ENCODE measurements at places on chromosomes 4 and X.

DNA sequence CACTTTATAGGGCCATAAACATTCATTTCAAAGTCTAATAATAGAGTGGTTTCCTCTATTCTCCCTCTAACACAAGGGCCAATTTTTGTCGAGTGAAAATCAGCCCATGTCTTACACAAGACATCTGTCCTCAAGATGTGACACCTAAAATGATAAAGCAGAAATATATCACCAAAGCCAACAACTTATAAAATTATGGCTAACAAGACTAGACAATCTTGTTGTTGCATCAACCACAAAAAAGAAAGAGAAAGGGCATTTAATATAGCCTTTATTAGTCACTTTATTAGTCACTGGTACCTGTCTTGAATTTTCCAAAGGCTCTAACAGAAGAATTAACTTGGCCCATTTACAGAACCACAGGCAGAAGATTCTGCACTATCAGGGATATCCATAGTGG lies 161.6 kb downstream of the SMIM20 start:
- no peak for DNase-seq

DNA sequence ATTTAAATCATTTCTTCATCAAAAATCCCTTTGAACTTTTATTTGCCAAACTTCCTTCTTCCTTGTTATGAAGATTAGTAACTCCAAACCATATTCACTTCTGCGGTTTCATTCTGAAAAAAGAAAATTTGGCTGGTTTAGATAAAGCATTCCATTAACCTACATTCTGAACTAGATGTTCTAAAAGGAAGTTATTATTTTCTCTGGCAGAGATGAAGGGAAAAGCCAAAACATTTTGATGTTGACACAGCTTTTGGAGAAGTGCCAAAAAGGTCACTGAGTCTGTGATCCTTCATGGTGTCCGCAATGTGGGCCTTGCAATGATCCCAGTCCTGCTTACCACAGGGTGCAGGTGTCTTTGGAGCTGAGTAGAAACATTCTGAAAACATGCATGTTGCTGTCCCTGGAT lies 36.0 kb downstream of the CXCL8 start:
- no peak for DNase-seq

- no peak for DNase-seq
These were observed 158.1 kb upstream of the TENM3 start for GRCh38 chr4:182085051-182085480.

- no peak for DNase-seq
These were observed 239.3 kb downstream of the CRLF2 start for GRCh38 chrX:973010-973632.

DNA sequence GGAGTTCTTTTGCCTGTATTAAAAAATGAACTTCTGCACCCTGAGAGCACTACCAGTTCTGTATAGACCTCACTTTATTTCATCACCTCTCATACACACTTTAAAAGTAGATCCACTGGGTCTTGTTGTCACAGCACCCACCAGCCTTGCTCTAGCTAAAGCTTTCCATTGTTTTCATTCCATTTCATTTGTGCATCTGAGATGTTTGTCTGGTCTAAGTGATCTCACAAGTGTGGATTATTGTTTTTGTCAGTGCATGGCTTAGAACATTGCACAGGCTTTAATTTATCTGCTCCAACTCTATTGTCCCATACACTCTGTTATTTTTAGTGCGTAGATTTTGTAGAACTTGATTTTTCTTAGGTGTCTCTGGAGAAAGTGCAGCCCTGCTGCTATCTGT lies 1157.5 kb upstream of the PABPC4L start:
- no peak for DNase-seq

GRCh38 chr4:151035911-151036310 lies 20.8 kb upstream of the LRBA start:
- DNase-seq = no peak

GRCh38 chr4:107736924-107737448 lies 17.0 kb upstream of the PAPSS1 start:
- DNase-seq = no peak

DNA sequence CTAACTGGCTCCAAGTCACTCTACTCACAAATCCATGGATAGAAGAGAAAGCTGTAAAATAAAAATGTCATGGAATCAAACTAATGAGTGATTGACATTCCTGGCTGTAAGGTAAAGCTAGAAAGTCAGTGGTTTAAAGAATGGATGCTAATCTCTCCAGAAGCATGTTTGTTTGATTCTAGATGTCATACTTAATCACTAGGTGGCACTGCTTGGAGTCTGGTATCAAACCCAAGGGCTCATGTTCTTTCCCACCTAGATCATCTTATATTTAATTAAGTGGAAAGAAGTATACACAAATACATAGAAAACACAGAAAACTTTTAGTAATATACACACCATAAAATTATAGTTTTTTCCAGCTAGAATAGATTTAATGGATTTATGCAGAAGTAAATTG lies 2666.6 kb downstream of the PCDH7 start:
- no peak for DNase-seq

GRCh38 chr4:7581477-7581876 lies 146.7 kb upstream of the PSAPL1 start:
- DNase-seq = no peak

DNA sequence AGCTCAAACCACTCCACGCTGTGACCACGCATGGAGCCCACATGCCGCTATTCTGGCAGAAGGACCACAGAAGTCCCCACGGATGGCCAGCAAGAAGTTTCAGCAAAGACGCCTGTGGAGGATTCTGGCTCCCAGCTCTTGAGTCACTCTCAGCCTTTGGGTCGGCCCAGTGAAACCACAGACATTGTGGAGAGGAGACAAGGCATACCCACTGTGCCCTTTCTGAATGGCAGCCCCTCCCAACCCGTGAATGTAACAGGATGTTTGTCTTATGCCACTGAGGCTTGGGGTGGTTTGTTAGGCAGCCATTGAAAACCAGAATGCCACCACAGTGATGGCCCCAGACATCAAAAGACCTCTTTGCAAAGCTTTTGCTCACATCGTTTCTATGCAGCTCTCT lies 42.7 kb downstream of the ABLIM2 start:
- DNase-seq = no peak

- DNase-seq = no peak
These were observed 14.1 kb upstream of the CXCL6 start for GRCh38 chr4:73822389-73822788.

GRCh38 chr4:186688150-186688943 lies 35.3 kb downstream of the FAT1 start:
- no peak for DNase-seq

GRCh38 chr4:103359900-103360299 lies 161.8 kb upstream of the CENPE start:
- no peak for DNase-seq

DNA sequence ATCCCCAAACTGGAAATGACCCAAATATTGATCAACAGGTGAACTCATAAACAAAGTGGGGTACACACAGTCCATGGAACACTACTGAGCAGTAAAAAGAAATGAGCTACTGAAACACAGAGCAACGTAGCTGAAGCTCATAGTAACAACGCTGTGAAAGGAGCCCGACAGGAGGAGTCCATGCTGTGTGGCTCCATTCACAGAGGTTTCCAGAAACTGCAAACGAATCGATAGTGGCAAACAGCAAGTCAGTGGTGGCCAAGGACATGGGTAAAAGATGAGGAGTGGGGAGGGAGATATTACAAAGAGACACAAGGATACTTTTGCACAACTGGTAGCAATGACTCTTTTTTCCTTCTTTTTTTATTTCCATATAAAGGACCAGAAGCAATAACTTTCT lies 90.4 kb downstream of the HAUS3 start:
- no peak for DNase-seq

- DNase-seq = no peak
These were observed 13.6 kb upstream of the PTTG2 start for GRCh38 chr4:37946503-37947179.

DNA sequence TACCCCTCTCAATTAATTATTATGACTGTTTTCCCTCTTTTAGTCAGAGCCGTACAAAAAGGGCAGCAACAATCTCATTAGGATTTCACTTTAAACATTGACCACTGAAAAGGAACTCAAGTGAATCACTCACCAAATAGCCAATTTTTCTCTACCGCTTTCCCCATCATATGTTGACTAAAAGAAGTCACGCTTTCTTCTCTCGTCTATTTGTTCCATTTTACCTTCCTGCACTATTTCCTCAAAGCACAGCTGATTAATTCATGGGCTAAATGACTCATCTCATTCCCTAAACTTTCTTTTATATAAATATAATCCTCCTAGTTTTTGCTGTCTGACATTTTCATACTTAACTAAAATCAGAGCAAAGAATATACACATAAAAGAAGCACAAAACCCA lies 8.2 kb downstream of the MID1 start:
- DNase-seq = no peak

- DNase-seq = no peak
These were observed 276.1 kb downstream of the PPP3CA start for GRCh38 chr4:101071241-101071640.

DNA sequence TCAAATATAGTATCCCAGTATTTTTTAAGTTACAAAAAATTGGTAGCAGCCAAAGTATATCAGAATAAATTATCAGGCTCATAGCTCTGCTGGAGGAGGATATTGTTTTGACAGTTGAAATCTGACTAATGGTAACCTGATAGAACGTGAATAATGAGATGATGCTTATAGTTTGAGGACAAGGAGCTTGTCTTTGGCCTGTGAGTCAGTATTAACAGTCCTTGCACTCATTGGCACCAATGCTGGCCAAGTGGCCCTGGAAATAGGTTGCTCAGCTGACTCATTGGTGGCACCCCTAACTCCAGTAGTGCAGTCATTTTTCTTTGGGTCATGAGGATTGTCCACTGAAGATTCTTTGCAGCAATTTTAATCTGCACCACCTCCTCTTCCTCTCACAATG lies 203.3 kb upstream of the JADE1 start:
- no peak for DNase-seq

- no peak for DNase-seq
These were observed 155.9 kb downstream of the APBB2 start for GRCh38 chr4:41058426-41058825.

- DNase-seq = no peak
These were observed 70.8 kb downstream of the STK32B start for GRCh38 chr4:5122114-5122513.

DNA sequence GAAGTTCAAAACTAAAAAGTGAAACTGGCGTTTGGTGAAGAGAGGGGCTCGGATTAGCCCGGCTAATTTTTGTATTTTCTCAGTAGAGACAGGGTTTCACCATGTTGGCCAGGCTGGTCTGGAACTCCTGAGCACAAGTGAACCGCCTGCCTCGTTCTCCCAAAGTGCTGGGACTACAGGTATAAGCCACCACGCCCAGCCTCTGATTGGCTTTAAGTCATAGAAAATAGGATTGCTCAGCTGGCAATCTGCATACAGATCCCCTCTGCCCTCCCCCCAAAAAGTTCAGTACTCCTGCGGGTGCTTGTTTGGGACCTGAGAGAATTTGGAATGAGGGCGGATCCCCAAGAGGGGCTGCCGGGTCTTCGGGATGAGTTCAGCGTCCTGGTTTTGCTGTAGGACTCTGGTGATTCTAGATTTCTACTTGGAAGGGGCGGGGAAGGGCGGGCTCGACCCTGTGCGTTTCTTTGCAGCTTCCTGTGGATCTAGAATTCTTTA lies 537 bp upstream of the PRKX start:
- DNase-seq = no peak

DNA sequence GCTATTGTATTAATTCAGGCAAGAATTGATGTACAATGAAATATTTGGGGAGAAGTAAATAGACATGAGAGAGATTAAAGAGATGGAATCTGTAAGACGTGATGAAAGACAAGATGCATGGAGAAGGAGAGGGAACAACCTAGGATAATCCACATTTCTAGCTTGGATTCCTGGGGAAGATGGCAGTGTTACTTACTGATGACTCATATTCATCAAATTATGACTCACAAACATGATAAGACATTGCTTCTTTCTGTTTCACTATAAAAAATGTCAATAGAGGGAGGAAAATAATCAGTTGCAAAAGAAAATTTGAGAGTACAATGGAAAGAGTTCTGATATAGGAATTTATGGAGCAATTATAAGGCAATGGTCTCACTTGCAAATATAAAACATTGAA lies 104.1 kb upstream of the BMP3 start:
- no peak for DNase-seq

- DNase-seq = no peak
These were observed 328.6 kb upstream of the F9 start for GRCh38 chrX:139201924-139202323.

DNA sequence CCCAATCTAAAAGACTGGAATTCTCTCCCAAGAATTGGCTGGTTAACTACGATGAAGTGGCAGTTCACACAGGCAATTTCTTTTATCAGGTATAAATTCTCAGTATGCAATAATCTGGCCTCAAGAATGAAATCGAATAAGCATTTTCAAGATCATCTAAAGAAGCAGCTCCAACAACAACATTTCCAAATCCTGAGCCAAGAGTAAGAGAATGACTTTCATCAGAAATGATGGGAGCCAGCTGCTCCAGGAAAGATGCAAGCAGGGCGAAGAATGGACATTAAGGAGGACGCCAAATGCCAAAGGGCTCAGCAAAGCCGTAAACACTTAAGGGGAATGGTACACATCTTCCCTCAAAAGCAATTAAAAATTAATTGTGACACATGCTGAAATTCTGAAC lies 12.0 kb downstream of the ADAMTS3 start:
- no peak for DNase-seq

GRCh38 chr4:153471698-153472093 lies 5.5 kb downstream of the TMEM131L start:
- peak; percentile 22 for DNase-seq

- no peak for DNase-seq
These were observed 903.6 kb downstream of the RPA4 start for GRCh38 chrX:97787311-97787710.

GRCh38 chr4:17336524-17336961 lies 175.3 kb downstream of the QDPR start:
- DNase-seq = no peak

- no peak for DNase-seq
These were observed 56.8 kb downstream of the ZFYVE28 start for GRCh38 chr4:2361366-2362265.

DNA sequence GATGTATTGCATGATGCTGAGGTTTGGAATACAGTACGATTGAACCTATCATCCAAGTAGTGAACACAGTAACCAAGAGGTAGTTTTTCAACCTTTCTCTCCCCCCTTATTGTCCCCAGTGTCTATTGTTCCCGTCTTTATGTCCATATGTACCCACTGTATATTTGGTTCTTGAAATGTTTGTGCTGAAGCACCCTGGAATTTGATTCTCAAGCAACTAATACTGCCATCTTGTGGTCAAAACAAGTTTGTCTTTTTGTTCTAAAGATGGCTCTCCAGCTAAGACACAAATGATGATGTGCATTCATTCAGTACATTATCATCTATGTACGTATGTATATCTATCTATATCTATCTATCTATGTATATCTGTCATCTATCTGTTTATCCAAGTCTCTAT lies 33.5 kb upstream of the DCX start:
- no peak for DNase-seq

DNA sequence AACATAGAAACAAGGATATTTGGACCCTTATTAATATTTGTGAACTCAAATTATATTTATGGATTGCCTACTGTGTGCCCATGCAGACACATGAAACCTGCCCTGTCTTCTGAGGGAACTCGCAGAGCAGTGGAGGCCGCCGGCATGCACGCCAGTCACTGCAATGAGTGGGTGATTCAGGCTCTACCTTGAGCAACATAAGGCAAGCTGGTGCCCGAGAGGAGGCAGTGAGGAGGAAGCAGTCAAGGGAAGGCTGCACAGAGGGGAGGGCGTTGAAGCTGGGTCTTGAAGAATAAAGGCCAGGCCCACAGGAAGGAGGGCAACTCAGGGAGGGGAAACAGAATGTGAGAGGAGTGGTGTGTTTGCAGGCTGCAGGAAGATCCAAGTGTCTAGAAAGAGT lies 52.8 kb downstream of the PPEF2 start:
- no peak for DNase-seq
